ENCODE measurements at places on chromosomes 2 and 18. TPM values are rescaled to one million over a fixed set of nuclear protein-coding genes. Genes with fewer than 3 reads are reported as not detected.

GRCh38 chr2:183867206-183867605, 731.1 kb upstream of the ZNF804A start:
- DNase-seq, result no peak

DNA sequence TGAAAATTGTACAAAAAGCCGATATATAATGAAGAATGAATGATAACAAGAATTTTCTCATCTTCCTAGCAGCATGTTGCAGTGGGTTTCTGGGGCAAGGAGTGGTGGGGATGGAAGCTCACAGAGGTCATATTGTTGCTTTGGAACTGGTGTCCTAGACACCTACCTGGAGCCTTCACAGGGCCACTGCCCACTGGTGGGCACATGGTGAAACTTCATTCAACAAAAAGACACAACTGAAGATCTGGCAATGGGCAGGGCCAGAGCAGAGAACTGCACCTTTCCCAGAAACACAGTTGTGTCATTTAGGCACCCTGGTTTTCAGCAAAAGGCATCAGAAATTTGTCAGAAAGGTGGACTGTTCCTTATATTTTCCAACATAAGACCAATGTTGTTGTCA, 115.3 kb downstream of the FHOD3 start:
- DNase-seq, result no peak

- no peak for DNase-seq
Observed at GRCh38 chr2:240410808-240411207, 24.7 kb upstream of the GPC1 start.

DNA sequence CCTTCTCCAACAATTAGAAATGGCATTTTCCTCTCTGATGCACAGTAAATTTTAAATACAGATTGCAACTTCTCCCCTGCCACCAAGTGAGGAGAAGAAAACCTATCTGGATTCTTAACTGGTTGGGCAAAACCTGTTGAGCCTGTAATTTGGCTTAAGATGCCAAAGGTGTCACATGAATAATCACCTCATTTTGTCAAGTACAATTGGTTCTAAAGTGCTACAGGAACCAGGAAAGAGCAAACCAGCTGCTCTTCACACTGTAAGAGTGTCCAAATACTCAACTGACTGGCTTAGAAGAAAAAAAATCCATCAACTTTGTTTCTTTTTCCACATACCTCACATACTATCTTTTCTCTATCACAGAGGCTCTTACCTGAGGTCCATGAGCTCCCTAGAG, 35.4 kb downstream of the NPC1 start:
- no peak for DNase-seq

The SPC25 gene
- 52.2 TPM for total RNA-seq

The OR6B2 gene
- total RNA-seq, result not detected

The UGGT1 gene
- total RNA-seq, result 64.3 TPM

DNA sequence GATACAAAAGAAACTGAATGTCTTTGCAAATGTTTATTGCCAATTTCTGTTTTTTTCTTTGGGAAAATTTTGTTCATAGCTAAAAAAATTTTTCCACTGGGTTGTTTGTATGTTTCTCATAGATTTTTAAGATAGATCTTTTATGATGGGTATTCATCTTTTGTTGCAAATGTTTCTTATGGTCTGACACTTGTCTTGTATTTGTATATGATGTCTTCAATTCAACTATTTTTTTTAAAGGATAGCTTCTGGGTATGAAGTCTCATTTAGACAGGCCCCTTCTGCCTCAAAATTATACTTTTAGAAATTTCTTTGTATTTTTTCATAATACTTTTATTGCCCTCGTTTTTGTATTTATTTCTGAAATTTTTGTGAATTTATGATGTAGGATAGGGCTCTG, 73.8 kb downstream of the KCTD1 start:
- no peak for DNase-seq

DNA sequence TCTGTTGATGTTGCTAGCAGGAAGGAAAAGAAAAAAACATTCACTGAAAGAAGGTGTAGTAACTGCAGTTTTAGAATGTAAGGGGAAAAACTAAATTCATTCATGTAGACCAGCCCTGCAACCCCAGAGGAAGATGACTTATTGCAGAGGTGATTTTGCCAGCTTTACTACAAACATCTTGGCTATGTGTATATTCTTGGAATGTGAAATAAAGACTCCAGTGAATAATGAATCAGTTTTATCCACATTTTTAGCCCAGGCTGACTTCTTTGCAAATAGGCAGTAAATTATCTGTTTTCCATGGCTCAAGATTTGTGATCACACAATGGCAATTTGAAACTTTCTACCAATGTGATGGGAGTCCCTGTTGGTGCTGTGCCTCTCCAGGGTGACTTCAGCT, 206.1 kb upstream of the SETBP1 start:
- no peak for DNase-seq

DNA sequence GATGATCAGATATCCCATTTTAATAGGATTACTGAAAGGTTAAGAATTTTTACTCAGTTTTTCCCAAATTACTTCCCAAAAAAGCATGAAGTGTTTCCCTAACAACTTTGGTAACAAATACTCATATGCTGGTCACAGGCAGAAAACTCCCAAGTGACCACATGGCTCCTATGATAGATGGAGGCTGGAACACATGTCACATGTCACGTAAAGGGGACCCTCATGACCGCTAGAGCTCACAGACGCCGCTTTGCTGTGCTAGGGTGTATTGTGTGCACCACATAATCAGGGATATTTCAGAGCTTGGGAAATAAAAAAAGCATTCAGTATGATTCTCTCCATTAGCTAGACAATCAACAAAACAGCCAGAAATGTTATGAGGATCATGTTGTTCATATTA, 228.2 kb downstream of the TMEM163 start:
- no peak for DNase-seq

- no peak for DNase-seq
Observed at GRCh38 chr2:82340578-82341053, 2036.1 kb upstream of the LRRTM1 start.

- DNase-seq, result no peak
Observed at GRCh38 chr2:233801357-233802131, 23.4 kb downstream of the MROH2A start.

- no peak for DNase-seq
Observed at GRCh38 chr2:170298115-170298514, 120.2 kb downstream of the MYO3B start.

The CLEC4F gene
- not detected for total RNA-seq

DNA sequence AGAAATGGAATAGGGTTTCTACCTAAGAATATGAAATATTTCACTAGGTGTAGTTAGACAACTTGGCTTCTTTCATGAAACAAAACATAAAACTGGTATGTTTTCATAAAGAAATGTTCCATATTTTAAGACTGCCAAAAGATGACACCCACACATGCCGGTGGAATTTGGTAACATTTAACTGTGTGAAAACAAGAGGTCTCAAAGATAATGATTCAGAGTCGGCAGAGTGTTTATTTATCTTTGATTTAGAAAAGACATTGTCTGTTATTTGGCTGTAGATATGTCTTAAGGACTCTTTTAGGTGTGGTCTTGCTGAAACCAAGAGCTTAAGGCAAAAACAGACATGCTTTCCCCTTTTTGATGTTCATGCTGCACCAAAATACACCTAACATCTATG, 63.5 kb upstream of the FN1 start:
- no peak for DNase-seq

The MRPL19 gene
- 33.9 TPM for total RNA-seq

The DYNAP gene
- total RNA-seq, result not detected

DNA sequence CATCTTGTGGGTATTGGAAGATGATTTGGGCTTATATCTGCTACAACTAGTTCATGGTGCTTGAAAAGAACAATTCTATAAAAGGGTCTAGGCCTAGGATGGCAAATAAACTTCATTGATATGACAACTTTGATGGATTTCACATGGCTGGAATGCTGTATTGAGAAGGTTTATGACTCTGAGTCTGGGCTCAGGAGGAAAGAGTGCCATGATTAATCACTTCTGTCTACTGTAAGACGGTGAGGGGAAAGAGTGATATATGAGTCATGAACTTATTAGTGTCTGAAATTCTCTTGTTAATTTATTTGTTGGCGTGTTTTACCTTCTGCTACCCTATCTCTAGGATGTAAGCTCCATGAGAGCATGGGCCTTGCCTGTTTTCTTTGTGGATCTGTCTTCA, 17.0 kb upstream of the ADCYAP1 start:
- no peak for DNase-seq

DNA sequence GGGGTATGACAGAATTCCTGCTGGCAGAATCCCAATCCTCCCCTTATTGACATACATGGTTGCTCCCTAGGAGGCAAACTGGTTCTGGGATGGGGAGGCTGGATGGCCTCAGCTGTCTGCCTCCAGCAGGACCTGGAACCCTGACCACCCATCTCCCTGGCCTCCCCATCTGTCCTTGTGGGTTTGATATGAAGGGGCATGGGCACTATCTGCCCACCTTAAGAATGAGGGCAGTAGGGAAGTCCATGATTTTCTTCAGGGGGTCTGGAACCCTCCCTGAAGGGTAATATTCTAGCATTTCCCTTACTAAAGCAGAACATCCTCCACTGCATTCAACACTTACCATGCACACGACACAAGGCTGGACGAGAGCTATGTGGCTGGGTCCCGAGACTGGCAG, 113.6 kb downstream of the VAPA start:
- no peak for DNase-seq

GRCh38 chr18:2707551-2708168, 52.1 kb downstream of the SMCHD1 start:
- no peak for DNase-seq

Measured in activated CD4-positive, alpha-beta T cell treated with anti-CD3 and anti-CD28 coated beads, Interleukin-2, amount 10 ng/mL, durations not matched to agents 7 days and 5 days (primary cell).